ENCODE measurements at places on chromosomes 7 and 10.

GRCh38 chr10:108597031-108597430 is 1326.3 kb downstream of the XPNPEP1 start:
- no peak for DNase-seq

GRCh38 chr7:141389140-141389796 is 161.9 kb upstream of the AGK start:
- no peak for DNase-seq

DNA sequence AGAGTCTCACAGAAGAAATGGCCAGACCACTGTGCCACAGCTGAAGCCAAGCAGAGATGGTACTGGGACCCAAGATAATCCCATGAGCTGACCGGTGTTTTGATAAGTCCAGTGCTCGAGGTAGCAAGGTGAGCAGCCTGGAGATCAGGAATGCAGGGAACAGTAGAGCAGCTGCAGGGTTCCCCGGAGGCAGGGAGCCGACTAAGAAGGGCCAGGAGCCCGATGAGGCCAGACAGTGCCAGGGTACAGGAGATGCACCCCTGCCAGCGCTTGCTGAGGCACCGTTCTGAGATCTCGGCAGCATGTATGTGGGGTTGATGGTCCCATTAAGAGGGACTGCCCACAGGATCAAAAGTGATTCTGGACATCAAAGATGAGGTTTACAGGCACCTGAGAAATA is 47.1 kb downstream of the VSTM4 start:
- no peak for DNase-seq

- DNase-seq = no peak
These were observed 32.0 kb downstream of the CFAP46 start for GRCh38 chr10:132910186-132910880.

DNA sequence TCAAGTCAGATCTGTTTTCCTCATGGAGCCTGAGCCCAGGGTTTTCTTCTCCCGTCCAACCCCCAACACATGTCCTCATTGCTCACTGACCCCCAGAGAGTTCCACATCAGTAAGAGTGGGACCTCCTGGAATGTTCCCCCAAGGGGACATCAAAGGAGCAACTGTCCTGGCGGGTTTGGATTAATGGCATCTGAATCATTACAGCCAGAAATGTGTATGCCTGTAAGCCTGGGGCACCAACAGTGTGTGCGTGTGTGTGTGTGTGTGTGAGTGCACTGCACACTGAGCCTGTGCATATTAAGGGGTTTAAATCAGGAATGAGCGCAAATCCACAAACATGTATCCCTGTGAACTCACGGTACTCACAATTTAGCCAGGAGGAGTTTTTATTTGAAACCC is 222.3 kb downstream of the PLXNA4 start:
- DNase-seq = peak; percentile 40

- no peak for DNase-seq
These were observed 537.4 kb downstream of the AUTS2 start for GRCh38 chr7:70135656-70136055.

DNA sequence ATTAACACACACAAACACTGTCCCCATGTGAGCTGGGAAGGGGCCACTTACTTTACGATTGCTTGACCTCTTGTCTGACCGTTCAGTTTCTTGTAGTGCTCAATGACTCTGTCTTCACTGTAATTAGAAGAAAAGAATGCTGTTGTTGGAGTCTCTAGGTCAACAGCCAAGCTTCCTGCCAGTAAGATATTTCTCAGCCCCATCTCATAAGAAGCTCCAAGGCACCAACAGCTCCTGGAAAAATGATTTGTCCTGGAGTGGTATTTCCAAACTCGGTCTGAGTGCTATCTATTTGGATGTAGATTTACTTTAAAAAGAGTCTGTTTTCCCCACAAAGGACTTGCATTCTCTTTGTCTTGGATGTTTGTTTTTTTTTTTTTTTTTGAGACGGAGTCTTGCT is 153.7 kb downstream of the PRPF18 start:
- DNase-seq = no peak

- no peak for DNase-seq
These were observed 558.7 kb downstream of the PTPRN2 start for GRCh38 chr7:158028971-158029370.

DNA sequence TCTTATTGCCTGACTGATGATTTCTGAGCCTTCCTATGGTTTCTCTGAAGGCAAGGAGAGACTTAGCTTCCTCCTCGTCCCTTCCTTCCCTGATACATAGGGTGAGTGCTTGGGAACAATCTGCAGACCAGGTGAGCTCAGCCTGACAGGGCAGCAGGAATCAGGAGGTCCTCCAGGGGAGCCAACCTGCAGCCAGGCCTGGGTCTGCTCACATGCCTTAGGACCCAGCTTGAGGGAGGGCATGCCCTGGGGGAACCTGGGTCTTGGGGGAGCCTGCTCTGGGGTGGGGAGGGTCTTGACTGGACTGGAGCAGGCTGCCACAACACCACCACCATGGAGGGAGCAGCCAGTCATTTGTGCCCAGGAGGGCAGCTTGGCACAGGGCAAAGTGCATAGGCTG is 57.7 kb downstream of the LRRC18 start:
- no peak for DNase-seq

- peak; percentile 11 for DNase-seq
These were observed 70.5 kb downstream of the SDK1 start for GRCh38 chr7:3371601-3372000.

- no peak for DNase-seq
These were observed 542.1 kb downstream of the TCERG1L start for GRCh38 chr10:130769146-130770017.

DNA sequence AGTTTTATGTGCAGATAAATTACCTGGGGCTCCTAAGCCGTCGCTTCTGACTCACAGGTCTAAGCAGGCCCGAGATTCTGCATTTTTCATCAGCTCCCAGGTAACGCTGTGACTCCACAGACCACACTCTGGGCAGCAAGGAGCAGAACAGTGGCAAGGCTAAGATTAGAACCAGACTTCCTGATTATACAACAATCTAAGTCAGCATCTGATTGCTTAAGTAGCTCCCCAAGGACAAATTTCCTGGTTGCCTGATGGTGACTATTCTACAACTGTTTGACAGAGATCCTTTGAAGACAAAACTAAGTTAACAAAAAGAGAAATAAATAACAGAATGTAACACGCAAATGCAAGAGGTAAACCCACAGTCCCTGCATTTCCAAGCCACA is 69.0 kb downstream of the CREB3L2 start:
- peak; percentile 67 for DNase-seq

DNA sequence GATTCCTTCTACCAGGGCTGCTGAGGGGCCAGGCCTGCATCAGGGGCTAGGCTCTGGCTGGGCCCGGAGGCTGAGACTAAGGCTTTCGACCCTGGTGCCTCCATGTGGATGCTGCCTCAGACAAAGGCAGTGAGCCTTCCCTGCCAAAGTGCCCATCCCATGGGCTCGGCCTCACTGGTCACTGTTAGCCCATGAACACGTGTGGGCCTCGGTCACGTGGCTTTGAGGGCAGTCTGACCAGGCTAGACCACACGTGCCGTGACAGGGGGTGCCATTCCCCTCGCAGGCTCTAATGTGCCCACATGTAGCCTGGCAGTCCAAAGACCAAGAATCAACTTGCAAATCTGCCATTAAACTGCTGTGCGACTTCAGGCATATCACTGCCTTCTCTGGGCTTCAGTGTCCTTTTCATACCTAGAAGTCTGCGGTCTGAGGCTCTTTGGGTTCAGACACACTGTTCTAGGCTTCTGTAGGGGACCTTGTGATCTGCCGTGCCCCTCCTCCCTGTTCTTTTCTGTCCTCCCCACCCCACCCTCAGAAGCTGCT is 17.6 kb upstream of the SLC29A3 start:
- no peak for DNase-seq

DNA sequence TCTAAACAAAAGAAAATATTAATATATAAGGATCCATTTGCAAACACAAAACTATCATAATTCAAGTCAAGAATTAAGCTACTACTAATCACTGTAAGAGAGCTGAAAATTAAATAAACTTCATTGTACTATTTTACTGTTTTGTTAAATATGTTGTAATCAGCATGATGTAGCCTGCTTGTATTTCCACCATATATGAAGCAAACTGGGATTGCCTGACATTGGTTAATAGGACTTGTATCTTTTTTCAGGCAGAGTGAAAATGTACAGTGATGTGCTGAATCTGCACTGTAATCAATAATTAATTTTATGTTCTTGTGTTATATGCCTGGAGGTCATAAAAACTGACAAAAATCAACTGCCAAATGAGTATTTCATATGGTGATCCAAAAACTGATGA is 25.4 kb downstream of the TRDMT1 start:
- no peak for DNase-seq

GRCh38 chr7:32670110-32671025 is 175.1 kb downstream of the AVL9 start:
- peak; percentile 59 for DNase-seq

DNA sequence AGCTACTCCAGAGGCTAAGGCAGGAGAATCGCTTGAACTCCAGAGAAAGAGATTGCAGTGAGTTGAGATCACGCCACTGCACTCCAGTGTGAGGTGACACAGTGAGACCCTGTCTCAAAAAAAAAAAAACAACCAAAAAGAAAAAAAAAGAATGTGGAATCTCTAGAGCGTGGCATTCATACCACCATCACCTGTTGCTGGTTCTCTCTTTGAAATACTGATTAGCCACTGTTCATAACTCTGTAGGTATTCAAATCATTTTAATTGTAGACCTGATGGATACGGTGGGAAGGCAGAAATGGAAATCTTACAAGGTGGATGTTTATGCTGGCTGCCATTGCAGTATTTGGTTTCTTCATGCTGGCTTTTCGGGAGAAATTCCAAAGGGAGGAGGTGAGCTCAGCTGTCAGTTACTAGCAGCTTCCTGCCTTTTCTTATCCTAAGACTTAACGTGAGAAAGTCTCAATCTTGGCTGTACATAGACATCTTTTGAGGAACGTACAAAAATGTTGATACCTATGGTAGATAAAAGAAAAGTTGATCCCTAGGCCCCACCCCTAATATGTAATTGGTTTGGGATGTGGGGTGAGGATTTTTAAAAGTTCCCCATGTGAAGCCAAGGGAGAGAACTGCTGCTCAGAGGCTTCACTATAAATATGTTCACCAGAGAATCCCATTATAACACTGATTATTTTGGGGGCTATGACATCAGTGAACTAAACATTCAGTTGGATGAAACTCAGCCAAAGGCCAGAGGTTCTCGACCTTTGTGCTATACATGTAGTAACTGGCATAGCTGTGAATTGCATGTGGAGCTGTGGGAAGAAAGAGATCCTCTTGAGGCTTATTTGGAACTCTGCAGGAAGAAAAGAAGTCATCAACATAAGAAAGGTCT is 26.9 kb upstream of the MKLN1 start:
- no peak for DNase-seq

- peak; percentile 70 for DNase-seq
These were observed 27.8 kb downstream of the MRC1 start for GRCh38 chr10:17836942-17837341.

DNA sequence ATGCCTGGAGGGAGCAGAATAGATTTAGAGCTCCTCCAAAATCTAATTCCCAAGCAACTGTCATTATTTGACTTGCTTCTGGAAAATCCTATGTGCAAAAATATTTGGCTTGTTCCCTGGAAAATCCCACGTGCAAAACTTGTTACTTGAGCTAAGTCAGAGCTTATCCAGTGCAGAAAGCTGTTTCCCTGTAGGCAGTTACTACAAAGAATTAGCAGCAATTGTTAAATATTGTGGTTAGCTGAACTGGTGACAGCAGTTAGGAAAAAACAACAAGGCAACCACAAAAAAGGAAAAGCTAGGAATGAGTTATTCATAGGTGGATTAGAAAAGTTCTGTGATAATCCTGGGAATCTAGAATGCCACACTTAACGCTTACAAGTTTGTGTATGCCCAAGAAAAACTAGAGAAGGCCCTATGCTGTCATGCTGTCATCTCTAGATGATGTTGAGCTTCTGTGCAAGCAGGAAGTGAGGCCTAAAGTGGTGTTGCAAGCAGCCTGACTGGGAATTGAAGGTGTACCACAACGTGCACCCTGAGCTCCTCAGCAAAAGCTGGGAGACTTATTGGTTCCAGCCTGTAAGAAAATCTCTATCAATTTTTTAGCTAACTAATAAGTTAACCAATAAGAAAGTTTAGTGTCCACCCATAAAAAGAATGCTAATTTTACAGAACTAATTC is 738.6 kb upstream of the LRRTM3 start:
- no peak for DNase-seq

DNA sequence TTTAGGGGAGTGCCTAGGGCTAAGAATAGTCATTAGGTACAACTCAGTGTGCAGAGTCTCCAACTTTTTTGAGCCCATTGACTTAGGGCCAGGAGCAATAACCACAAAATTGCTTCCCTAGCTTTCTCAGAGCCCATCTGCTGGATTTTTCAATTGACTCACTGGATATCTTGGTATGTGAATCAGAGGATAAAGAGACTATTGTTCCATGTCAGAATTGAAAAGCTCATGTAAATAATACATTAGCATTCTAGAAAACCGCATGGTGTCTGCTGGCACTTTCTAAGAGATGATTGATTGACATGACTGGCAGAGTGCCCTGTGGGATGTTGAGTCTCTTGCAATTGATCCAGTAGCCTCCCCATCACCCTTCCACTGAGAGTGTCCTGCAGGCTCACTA is 246.2 kb downstream of the CCDC7 start:
- DNase-seq = peak; percentile 54

- DNase-seq = no peak
These were observed 507.2 kb downstream of the TCERG1L start for GRCh38 chr10:130804281-130804680.

DNA sequence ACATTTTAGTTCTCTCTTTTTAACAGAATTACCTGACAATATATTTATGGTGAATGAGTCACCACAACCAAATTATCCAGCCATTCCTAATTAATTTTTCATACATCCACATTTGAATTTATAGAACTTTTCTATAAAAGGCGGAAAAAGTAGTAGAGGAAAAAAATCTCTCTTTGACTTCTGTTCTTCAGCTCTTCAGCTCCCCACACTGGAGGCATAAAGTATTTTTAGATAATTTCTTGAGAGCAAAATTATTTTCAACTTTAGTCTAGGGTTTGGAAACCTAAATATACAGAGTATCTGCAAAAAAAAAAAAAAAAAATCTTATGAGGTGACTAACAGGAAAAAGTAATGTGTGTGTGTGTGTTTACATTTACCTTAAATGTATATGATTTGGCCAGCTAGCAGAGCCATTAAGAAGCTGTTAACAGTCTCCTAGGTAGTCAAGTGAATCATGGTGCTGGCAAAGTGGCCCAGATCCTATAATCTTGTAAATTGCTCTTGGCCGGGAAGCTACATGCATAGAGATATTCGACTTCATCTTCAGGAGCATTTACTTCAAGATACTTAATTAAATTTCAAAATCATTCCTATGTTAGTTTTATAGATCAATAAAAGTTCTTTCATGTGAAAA is 383.1 kb upstream of the STEAP1 start:
- no peak for DNase-seq

DNA sequence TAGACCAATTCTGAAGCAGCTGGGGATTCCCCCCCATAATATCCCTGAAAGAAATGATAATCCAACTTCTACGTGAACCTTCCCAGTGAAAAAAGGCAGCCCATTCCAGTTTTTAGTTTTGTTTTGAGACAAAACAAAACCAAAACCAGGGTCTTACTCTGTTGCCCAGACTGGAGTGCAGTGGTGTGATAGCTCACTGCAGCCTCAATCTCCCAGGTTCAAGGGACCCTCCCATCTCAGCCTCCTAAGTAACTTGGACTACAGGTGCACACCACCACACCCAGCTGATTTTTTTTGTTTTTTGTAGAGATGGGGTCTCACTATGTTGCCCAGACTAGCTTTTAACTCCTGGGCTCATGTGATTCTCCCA is 12.5 kb upstream of the ARPC1A start:
- no peak for DNase-seq

- peak; percentile 18 for DNase-seq
These were observed 20.9 kb downstream of the ANKIB1 start for GRCh38 chr7:92266415-92267241.

- DNase-seq = no peak
These were observed 69.7 kb upstream of the NEUROD6 start for GRCh38 chr7:31410265-31410664.

- DNase-seq = peak; percentile 37
These were observed 3.6 kb upstream of the IFIT1 start for GRCh38 chr10:89388806-89389205.
